ENCODE measurements at places on chromosomes 13 and 19. TPM values are rescaled to one million over a fixed set of nuclear protein-coding genes. Genes with fewer than 3 reads are reported as not detected.

ZNF606 gene
- total RNA-seq = 15.4 TPM

CHST8 gene
- 0.64 TPM for total RNA-seq

PRTN3 gene
- not detected for total RNA-seq

NLRP5 gene
- total RNA-seq = not detected

KIR3DL2 gene
- total RNA-seq = 0.35 TPM

KIR2DL1 gene
- total RNA-seq = 0.58 TPM

PDS5B gene
- total RNA-seq = 49.6 TPM

DNA sequence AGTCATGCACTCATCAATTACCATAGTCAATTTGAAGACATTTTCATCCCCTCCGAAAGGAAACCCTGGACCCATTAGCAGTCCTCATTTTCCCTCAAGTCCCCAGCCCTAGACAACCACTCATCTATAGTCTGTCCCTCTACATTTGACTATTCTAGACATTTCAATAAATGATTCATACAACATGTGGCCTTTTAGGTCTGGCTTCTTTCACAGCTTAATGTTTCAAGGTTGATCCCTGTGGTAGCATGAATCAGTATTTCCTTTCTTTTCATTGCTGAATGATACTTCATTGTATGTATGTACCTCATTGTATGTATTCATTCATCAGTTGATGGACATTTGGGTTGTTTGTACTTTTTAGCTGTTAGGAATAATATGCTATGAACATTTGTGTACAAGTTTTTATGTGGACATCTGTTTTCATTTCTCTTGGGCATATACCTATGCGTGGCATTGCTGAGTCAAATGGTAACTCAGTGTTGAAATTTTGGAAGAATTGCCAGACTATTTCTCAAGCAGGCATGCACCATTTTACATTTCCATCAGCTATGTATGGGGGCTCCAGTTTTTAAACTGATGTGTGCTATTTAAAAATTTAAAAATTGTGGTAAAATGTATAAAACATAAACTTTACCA is 18.4 kb downstream of the SPATA13 start:
- H3K4me1 ChIP-seq = no peaks in the 10 kb centered on the region
- DNase-seq = no peak
- no peak overlapping the region for H3K27ac ChIP-seq
- H3K36me3 ChIP-seq = no peaks in the 10 kb centered on the region
- no peaks in the 10 kb centered on the region for H3K27me3 ChIP-seq
- no peak overlapping the region for H3K4me3 ChIP-seq

- no peak overlapping the region for H3K4me3 ChIP-seq
- H3K36me3 ChIP-seq = no peaks in the 10 kb centered on the region
- H3K4me1 ChIP-seq = no peaks in the 10 kb centered on the region
- no peak overlapping the region for H3K27ac ChIP-seq
- H3K27me3 ChIP-seq = peaks cover 23% of the 10 kb centered on the region
Observed at GRCh38 chr19:51548891-51549305, 17.4 kb upstream of the SIGLEC6 start.

GRCh38 chr19:18718015-18718526 is 34.6 kb downstream of the CRTC1 start:
- H3K4me3 ChIP-seq = no peak overlapping the region
- no peak for DNase-seq
- no peaks in the 10 kb centered on the region for H3K4me1 ChIP-seq

DNA sequence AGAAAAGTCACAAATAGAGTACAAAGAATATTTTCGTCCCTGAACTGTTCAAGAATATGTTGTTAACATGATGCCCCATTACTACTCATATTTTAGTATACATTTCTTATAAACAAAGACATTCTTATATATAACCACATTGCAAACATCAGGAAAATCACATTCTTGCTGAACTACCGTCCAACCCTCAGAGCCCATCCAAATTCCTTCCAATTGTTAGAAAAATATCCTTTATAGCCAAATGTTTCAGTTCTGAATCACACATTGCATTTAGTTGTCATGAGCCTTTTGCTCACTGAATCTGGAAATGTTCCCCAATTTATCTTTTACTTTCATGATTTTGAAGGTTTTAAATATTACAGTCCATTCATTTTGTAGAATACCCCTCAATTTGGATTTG is 467.8 kb upstream of the ARGLU1 start:
- H3K4me3 ChIP-seq = no peak overlapping the region
- H3K4me1 ChIP-seq = peaks cover 8% of the 10 kb centered on the region
- no peaks in the 10 kb centered on the region for H3K27me3 ChIP-seq

- no peak overlapping the region for H3K4me3 ChIP-seq
- DNase-seq = no peak
- no peaks in the 10 kb centered on the region for H3K27me3 ChIP-seq
- H3K27ac ChIP-seq = no peak overlapping the region
- no peaks in the 10 kb centered on the region for H3K36me3 ChIP-seq
Observed at GRCh38 chr13:42720113-42720857, 61.1 kb upstream of the FAM216B start.

DNA sequence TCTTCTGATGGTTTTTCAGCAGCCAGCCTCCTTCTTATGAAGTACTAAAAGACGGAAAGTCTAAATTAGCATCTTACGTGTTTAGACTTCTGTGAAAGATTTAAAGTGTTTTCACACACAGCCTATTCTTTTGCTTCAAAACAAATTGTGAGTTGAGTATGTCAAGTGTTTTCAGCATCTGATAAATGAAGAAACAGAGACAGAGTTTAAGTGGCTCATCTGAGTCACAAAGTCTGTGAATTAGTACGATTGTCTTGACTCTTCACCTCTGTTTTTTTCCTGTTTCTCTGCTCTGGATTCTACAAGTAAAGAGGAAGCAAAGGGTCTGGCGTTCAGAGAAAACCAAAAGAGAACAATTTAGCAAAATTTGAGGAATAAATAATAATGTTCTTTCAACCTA is 116.4 kb downstream of the FRY start:
- DNase-seq = no peak
- no peaks in the 10 kb centered on the region for H3K36me3 ChIP-seq
- peaks cover 6% of the 10 kb centered on the region for H3K4me1 ChIP-seq
- no peaks in the 10 kb centered on the region for H3K27me3 ChIP-seq
- no peak overlapping the region for H3K27ac ChIP-seq

GRCh38 chr19:53294786-53295441 is 27.4 kb upstream of the VN1R4 start:
- H3K27me3 ChIP-seq = no peaks in the 10 kb centered on the region
- no peak overlapping the region for H3K27ac ChIP-seq
- no peak overlapping the region for H3K4me3 ChIP-seq
- no peaks in the 10 kb centered on the region for H3K4me1 ChIP-seq
- DNase-seq = no peak
- H3K36me3 ChIP-seq = no peaks in the 10 kb centered on the region

DNA sequence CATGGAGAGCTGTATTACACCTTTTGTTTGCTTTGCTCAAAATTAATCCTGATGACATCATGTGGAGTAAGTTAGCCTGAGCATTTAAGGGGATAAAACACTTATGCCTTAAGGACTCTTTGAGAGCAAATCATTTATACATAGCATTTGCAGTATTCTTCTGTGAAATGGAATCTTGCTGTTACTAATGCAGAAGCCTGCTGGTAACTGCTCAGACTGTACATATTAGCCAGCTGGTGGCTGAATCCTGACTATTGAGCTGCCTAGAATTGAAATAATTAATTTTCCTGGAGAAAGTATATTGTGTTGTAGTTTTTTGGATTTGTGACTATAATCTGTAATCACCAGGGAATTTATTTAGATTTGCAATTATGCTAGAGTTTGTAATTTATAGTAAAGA is 363.2 kb downstream of the GPC6 start:
- H3K36me3 ChIP-seq = no peaks in the 10 kb centered on the region
- no peak overlapping the region for H3K27ac ChIP-seq
- no peaks in the 10 kb centered on the region for H3K27me3 ChIP-seq
- H3K4me1 ChIP-seq = no peaks in the 10 kb centered on the region
- H3K4me3 ChIP-seq = no peak overlapping the region

GRCh38 chr19:35569281-35569781 is 5.9 kb upstream of the ATP4A start:
- no peak for DNase-seq
- no peaks in the 10 kb centered on the region for H3K36me3 ChIP-seq
- H3K27me3 ChIP-seq = no peaks in the 10 kb centered on the region
- no peak overlapping the region for H3K4me3 ChIP-seq

DNA sequence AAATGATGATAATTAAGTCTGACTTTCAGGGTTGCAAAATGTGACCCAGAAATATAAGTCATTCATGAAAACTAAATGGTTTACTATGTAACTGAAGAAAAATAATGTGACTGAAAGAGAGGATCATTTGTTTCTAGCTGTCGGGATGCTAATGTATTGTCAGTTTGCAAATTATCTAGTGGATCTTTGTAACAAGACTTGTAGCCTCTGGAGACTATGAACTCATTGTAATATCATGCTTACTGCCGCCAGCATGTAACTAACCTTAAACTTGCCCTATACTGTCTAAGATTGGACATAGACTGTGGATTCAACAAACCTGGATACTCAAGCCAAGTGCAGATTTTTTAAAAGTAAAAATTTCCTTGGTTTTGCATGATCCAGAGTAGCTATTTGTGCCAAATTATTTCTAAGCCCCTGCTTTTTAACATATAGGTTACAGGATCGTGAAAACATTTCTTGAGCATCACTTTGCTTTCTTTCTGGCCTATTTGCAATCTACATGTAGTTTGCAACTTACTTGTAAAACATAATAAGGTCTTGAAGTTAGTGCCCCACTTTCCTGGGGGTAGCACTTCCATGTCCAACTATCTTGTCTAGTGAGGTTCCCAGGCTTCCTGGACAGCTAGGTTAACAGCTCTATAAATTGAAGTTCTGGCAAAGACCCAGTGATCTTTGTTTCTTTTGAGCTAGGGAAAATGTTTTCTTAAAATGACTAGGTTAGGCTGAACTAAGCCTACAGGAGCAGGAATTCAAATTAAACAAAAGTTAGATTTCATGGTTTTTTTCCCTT is 3.3 kb upstream of the POSTN start:
- no peak overlapping the region for H3K27ac ChIP-seq
- H3K27me3 ChIP-seq = no peaks in the 10 kb centered on the region
- H3K4me1 ChIP-seq = no peaks in the 10 kb centered on the region
- no peak overlapping the region for H3K4me3 ChIP-seq
- H3K36me3 ChIP-seq = no peaks in the 10 kb centered on the region

GRCh38 chr13:46629811-46630413 is 76.9 kb downstream of the LRCH1 start:
- peaks cover 27% of the 10 kb centered on the region for H3K4me1 ChIP-seq
- no peak for DNase-seq
- H3K36me3 ChIP-seq = no peaks in the 10 kb centered on the region
- no peak overlapping the region for H3K27ac ChIP-seq
- no peaks in the 10 kb centered on the region for H3K27me3 ChIP-seq

GRCh38 chr19:16144216-16144581 is 714 bp downstream of the HSH2D start:
- no peak for DNase-seq
- no peaks in the 10 kb centered on the region for H3K27me3 ChIP-seq
- H3K36me3 ChIP-seq = no peaks in the 10 kb centered on the region
- H3K27ac ChIP-seq = no peak overlapping the region

GRCh38 chr19:58033741-58034476 is at the start of gene ZSCAN1:
Gene ZSCAN1, plus strand, starts transcription at chr19:58034025. Its CDS starts 3,812 bp downstream, at chr19:58037837.
- peak within 1 kb of the TSS; percentile 26 for H3K4me3 ChIP-seq
- H3K4me1 ChIP-seq = no peaks in the 10 kb centered on the region
- H3K36me3 ChIP-seq = no peaks in the 10 kb centered on the region
- no peak for DNase-seq
- H3K27me3 ChIP-seq = peaks cover 25% of the 10 kb centered on the region

DNA sequence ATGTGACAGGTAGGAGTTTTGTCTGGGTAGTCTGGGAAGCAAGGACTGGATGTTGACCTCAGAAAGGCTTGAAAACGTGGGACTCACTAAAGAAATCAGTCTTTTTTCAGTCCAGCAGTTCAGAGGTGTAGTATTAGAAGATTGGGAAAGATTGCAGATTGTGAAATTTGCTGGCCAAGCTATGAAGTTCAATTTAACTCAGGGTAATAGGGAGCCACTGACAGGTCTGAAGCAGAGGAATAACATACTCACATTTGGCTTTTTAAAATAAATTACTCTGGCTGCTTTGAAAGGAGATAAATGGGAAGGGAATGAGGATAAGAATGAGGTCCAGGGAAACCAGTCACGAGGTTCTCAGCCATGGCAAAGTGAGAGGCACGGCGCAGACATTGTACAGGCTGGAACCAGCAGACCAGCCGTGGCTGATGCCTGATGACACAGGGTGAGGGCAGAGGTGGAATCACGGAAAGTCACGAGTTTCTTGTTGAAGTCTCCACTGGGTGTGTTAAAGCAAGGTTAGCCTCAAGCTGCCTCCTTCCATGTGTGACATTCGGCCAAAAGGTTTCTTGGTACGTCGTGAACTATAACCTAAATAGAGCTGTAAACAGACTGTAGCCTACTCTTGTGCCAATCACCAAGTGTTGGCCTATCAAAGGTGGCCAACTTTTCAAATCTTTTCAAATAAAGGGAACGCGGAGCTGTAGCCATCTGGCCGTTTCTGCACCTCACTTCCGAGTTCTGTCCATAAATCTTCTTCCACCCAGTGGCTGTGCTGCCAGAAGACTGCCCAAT is 377.6 kb downstream of the IRS2 start:
- H3K4me3 ChIP-seq = no peak overlapping the region
- H3K36me3 ChIP-seq = no peaks in the 10 kb centered on the region
- H3K27me3 ChIP-seq = no peaks in the 10 kb centered on the region

DNA sequence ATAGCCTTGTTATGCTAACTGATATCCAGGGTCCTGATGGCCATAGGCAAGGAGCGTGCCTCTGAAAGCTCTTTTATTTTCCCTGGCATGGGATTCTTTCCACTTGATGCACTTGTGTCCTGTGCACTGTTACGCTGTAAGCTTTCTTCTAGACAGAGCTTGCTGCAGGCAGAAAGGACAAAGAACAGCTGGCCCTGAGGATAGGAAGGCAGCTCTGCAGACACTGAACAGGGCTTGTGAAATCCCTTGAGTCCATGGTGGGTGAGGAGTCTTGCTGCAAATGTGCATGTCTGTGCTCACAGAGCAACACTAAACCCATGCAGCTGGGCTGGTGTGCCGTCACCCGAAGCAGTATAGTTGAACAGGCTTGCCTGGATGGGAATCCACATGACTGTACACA is 126.6 kb downstream of the AKAP11 start:
- H3K27ac ChIP-seq = no peak overlapping the region
- DNase-seq = no peak
- no peaks in the 10 kb centered on the region for H3K36me3 ChIP-seq
- H3K4me3 ChIP-seq = no peak overlapping the region
- peaks cover 11% of the 10 kb centered on the region for H3K4me1 ChIP-seq

DNA sequence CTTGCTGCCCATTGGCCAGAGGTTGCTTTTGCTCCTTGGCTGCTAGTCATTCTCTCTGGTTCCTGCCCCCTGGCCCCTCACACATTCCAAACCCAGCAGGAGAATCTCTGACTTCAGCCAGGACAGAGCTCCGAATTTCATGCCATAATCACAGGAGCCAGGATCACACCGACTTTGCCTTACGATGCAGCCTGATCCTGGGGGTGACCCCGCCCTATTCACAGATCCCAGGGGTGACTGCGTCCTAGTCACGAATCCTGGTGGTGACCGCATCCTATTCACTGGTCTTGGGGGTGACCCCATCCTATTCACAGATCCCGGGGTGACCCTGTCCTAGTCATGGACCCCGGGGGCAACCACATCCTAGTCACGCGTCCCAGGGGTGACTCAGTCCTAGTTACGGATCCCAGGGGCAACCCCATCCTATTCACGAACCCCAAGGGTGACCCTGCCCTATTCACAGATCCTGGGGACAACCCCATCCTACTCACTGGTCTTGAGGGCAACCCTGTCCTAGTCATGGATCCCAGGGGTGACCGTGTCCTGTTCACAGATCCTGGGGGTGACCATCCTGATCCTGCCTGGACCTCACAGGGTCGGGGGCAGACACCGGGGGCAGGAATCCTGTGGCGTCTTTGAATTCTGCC is 7.4 kb upstream of the TEX29 start:
- no peaks in the 10 kb centered on the region for H3K4me1 ChIP-seq
- no peaks in the 10 kb centered on the region for H3K27me3 ChIP-seq
- H3K4me3 ChIP-seq = no peak overlapping the region
- no peak for DNase-seq
- H3K27ac ChIP-seq = no peak overlapping the region

Measured in upper lobe of right lung (tissue), 1 donor.